ENCODE measurements at places on chromosomes 3 and 15.

DNA sequence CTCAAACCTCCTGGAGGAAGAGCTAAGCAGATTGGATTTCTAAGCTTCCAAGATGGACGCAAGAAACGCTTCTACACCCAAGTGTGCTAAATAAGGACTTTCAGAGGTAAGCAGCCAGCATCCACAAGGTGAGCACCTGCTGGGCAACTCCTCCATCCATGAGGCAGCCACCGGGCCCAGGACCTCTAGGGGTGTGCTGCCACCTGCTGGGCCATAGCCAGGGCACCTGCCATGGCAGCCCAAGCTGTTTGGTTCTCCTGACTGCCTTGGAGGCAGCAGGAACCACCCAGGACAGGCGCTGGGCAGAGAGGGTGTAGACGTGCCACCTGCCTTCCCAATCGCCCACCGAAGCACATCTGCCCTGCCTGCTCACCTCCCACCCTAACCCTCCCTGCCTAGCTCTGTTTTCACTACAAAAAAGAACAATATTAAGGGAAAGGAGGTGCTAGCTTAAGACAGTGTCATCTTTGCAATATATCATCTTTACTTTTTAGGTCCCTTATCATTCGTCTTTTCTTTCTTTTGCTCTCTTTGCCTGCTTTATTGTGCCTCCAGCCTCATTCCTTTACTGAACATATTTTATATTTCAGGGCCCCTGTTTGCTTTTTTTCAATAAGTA lies 12.9 kb downstream of the C15orf62 start:
- no peak for DNase-seq

- DNase-seq = no peak
Measured at GRCh38 chr3:13584901-13585300, 36.0 kb downstream of the FBLN2 start.

GRCh38 chr3:129224984-129225393 lies 24.4 kb upstream of the COPG1 start:
- DNase-seq = no peak

GRCh38 chr3:73784686-73785392 lies 160.1 kb upstream of the PDZRN3 start:
- DNase-seq = no peak

GRCh38 chr15:43893956-43894355 lies 67.2 kb downstream of the WDR76 start:
- no peak for DNase-seq

DNA sequence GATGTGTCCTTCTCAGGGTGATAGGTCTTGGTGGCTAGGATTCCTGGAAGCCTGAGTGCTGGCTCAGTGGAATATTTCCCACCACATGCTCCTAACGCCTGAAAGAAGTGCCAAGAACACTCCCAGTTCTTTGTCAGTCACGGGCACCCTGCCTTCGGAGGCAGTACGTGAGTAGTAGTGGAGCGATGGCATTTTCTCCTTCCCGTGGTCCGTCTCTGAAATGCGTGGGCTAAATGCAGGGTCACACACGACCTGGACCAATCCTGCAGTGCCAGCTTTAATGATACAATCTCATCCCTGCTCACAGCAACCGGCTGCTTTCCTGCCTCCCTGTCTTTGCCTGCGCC lies 14.5 kb downstream of the H1-8 start:
- DNase-seq = no peak

DNA sequence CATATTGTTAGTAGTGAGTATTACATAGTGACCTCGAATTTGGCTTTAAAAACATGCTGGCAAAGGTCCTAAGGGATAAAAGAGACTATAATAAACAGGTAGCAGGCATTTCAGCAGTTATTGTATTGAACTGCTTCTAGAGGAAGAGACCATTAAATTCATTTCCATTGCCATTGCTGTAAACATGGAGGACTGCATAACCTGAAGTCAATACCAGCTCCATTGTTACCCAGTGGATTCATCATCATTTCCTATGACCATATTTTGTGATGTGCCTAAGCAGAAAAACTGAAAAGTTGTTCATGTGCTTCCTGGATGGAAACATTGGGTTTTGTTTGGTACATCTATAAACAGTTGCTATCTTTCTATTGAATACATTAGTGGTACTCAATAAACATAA lies 482.5 kb upstream of the UBE2E2 start:
- no peak for DNase-seq

- DNase-seq = no peak
Measured at GRCh38 chr3:43391621-43392020, 105.3 kb downstream of the SNRK start.

- DNase-seq = no peak
Measured at GRCh38 chr3:123841476-123842238, 42.5 kb downstream of the MYLK start.
